NCI-H1436 treated with DMSO at 0.1 percent for 48 hours (cell line): ENCODE measurements at places on chromosomes 11 and 22.
A peak's percentile ranks its signal among the peaks of the same experiment; 100 is the strongest.

- peak; percentile 16 for DNase-seq
These were observed 5.0 kb upstream of the PLEKHA7 start for GRCh38 chr11:17019232-17019631.

DNA sequence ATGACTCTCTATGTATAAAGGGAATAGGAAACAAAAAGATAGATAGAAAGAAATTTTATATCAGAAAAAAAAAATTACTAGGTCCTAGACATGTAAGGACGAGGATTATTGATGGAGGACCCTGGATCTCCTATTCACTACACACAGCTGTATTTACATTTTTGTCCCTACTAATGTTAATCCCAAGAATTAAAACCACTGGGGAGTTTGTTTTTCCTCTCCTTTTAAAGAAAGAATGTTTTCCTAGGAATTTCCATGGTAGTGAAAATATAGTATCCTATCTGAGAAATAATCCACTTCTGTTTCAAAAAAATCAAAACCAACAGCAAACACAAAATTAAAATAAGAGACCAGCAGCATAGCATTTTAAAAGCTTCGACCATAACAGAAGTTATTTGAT lies 41.1 kb downstream of the PDGFD start:
- no peak for DNase-seq

DNA sequence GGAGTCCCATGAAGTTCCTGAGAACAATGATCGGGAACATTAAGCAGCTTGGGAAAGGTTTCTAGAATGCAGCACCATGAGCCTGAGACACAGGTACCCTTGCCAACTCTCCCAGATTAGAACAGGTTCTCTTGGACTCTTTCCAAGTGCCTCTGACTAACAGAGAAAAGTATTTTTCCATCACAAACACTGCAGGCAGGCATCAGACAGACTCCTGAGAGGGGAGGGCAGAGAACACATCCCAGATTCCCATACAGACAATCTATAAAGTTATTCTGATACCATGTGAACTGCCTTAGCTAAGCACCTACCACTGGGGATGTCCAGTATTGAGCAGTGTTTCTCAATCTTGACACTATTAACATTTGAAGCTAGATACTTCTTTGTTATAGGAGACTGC lies 27.3 kb downstream of the SERGEF start:
- no peak for DNase-seq

GRCh38 chr11:95912902-95913560 lies 10.9 kb downstream of the MTMR2 start:
- DNase-seq: no peak

- no peak for DNase-seq
These were observed 32.2 kb upstream of the PLET1 start for GRCh38 chr11:112292785-112293407.

DNA sequence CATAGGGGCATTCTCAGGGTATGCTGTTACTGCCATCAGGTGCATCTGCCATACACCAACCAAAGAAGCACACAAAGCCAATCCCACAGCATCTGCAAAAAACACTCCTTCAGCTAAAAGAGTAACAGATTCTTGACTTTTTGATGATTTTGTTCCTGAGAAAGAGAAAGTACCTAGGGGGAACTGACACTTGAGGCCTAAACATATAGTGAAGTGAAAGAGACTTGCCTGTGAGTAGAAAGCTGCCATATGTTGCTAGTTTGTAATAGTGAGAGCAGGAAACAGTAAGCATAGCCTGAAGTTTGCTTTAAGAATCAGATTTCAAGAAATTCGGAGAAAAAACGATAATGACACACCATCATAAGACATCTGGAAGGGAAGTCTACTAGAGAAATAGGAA lies 97.9 kb upstream of the CTSC start:
- DNase-seq: no peak

GRCh38 chr11:27592098-27592780 lies 85.7 kb upstream of the LIN7C start:
- no peak for DNase-seq

GRCh38 chr11:76073724-76074123 lies 132.6 kb downstream of the WNT11 start:
- no peak for DNase-seq

DNA sequence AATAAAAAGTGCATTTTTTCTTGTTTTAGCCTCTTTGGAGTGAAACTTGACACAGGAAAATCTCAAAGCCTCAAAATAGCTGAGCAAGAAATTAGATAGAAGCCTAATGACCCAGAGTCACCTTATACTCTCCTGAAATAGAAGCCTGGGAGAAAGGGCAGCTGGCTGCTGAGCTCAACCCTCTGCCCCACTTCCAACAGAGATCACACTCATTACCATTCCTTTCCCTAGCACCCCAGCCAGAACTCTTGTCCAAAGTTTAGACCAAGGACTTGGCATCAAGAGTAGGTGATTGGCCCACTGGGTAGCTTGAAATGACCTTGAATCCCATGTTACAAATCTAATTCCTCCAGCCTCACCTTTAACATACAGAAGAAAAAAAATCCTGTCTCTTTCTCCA lies 62.7 kb upstream of the AMOTL1 start:
- no peak for DNase-seq

DNA sequence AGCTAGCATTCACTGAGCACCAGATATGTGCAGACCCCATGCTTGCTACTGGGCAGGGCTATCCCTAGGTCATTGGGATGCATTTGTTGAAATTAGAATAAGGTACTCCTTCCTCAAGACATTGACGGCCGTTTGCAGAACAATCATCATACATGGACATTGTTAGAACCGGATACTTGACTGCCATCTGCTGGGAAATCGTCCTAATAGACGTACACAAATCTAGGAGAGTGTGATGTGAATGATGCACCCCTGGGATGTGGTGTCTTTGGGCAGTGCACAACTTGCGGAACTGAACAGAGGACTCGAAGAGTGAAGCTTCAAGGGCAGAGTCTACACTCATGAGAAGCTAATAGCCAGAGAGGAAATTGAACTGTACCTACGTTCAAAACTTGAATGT lies 35.9 kb downstream of the MYO18B start:
- no peak for DNase-seq

DNA sequence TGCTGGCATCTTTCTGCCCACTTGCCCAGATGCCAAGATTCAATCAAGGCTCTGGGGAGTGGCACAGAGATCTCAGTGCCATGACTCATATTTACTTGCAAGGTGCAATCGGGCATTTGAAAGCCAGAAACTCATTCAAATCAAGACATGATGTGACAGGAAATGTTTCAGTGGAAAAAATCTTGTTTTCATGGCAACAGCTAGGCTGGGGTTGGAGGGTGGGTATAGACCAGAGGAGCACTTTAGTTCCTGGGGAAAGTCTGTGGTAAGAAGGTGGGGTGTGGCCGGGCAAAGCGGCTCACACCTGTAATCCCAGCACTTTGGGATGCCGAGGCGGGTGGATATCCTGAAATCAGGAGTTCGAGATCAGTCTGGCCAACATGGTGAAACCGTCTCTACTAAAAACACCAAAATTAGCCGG lies 1.2 kb downstream of the MAJIN start:
- DNase-seq: no peak

- DNase-seq: peak; percentile 26
These were observed 109.2 kb downstream of the CSNK2A3 start for GRCh38 chr11:11243590-11244469.

GRCh38 chr11:26247340-26247739 lies 84.6 kb upstream of the ANO3 start:
- DNase-seq: no peak

- no peak for DNase-seq
These were observed 18.3 kb upstream of the TCF20 start for GRCh38 chr22:42288791-42289190.

GRCh38 chr11:43393765-43394355 lies 35.1 kb downstream of the TTC17 start:
- no peak for DNase-seq

GRCh38 chr11:62676698-62677097 lies 2.2 kb downstream of the UBXN1 start:
- no peak for DNase-seq

- DNase-seq: no peak
These were observed at the start of gene CCND1 for GRCh38 chr11:69640995-69641581. Gene CCND1, plus strand, starts transcription at chr11:69641156. Its CDS starts 158 bp downstream, at chr11:69641314.

GRCh38 chr11:57585301-57585700 lies 12.2 kb upstream of the SERPING1 start:
- no peak for DNase-seq

GRCh38 chr11:112658431-112658878 lies 302.8 kb upstream of the NCAM1 start:
- DNase-seq: no peak

DNA sequence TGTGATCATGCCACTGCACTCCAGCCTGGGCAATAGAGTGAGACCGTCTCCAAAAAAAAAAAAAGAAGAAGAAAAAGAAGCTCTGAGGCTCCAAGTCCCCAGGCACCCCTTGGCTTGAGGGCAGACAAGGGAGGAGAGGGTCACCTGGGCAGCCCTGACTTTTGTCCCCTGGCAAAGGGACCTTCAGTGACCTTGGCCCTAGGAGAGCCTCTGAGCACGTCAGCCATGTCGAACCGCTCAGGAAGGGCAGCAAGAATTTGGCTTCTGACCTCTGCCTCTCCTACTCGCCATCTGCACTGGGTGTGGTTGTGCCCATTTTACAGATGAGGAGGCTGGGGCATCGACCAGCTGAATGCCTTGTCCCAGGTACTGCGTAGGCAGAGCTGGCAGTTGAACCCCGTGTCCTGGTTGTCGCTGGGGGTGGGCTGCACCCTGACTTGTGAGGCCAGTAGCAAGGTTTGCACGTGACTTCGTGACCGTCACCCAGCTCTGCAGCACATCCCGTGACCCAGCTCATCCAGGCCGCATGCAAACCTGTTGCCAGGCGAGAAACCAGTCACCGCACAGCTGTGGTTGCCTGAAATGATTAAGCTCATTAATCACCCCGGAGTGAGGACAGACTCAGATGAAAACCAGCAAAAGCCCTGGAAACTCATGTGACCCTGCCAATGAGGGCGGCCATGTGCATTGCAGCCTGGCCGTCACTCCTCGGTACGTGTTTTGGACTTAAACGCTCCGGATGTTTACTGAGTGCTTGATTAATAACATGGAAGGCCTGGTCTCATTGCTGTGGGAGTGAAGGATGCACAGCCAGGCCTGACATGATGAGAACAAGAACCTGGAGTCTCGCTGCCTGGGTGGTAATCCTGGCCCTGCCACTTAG lies 47.7 kb upstream of the PPP6R3 start:
- no peak for DNase-seq

GRCh38 chr22:25497181-25497641 lies 67.3 kb upstream of the GRK3 start:
- no peak for DNase-seq

DNA sequence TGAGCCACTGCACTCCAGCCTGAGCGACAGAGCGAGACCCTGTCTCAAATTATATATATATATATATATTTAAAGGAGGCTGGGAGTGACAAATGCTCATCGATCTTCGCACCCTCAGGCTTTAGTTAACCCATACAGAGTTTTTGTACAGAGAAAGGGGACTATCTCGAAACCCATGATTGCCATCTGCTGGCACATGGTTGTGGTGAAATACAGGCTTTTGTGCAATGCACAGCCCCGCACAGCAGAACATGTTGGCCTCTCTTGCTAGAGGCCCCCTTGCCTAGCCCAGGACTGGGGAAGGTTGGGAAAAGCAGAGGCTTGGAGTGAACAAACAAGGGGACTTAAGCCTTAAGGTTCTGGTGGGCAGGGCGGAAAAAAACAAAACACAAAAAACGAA lies 3.6 kb downstream of the MYBPC3 start:
- DNase-seq: no peak

DNA sequence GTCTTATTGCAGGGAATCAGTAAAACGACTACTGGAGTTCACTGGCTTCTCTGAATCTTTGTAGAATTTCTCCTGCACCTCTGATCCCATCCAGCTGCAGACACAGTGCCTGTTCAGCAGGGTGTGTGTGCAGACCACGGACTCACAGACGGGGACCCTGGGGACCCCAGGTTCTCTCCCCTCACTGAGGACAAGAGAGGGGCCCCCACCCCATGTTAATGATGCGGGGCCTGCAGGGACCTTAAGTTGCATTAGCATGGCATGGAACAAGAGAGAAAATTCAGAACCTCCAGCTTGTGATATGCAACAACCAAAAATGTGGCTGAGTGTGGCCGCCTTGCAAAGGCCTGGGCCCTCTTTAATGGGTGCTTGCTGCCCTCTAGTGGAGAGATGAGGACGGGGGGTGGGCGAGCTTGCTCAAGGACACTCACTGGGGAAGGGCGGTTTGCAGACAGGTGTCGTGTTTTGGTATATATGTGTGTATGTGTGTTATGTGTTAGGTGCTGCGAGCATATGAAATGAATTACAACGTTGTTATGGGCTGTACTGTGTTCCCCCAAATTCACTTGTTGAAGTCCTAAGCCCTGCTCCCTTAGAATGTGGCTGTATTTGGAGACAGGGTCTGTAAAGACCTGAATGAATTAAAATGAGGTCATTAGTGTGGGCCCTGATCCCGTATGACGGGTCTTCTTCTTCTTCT lies 84.4 kb upstream of the SEPTIN5 start:
- DNase-seq: no peak

- no peak for DNase-seq
These were observed 3.3 kb upstream of the BCL9L start for GRCh38 chr11:118928870-118929500.

- DNase-seq: no peak
These were observed 51.7 kb downstream of the ZNF143 start for GRCh38 chr11:9512370-9513019.

DNA sequence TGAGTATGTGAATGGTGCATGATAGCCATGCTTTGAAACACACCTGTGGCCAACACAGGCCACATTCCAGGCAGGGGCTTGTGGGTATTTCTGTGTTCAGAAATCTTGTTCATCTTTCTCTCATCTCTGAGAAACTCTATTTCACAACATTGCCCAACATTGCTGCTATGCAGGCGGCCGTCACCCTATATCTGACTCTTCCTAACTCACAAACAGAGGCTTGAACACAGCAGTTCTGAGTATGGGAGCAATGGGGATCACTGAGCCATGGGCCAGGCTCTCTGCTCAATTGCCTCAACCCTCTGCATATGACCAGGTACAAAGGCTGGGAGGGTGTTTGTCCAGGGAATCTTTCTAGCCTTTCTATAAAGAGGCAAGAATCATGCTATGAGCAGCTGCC lies 259.9 kb downstream of the BUD13 start:
- no peak for DNase-seq

DNA sequence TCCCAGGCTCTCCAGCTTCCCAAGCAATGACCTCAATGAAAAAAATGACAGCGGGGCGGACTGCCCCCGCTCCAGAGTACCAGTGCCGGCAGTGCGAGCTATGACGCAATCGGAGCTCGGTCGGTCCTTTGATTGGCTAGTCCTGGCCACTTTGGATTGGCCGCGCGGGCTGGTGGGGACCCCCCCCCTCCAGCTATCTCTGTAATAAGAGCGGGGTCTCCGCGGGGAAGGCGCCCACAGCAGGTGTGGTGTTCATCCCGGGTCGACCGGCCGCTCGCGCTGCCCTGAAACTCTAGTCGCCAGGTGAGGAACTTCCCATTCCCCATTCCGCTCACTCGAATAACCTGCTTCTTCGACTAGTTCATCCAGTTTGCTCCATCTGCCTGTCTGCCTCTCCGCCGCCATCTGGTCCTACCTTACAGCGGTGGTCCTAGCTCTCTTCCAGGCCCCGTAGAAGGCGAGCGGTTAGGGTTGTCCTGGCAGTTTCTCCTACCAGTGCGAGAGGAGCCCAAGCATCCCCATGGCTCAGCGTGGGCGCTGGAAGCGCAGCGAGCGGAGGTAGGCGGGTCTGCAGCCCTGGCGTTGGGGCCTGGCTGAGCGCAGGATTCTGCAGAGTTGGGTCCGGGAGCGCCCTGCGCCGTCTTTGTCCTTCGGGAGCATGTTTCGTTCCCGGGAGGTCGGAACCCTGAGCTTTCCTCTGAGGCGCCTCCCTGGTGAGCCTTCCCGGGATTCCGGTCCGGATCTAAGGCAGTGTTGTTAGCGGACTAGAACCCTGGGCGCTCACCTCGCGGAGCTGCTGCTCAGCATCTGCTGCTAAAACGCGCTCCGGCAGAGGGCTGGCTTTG lies at the start of gene CALCB:
TSS of gene CALCB (plus strand) at position 233 of the 845 bp plus-strand sequence. CDS start 1,126 bp downstream, outside the sequence.
- no peak for DNase-seq

GRCh38 chr11:121489823-121490222 lies 37.1 kb upstream of the SORL1-AS1 start:
- no peak for DNase-seq
